ENCODE measurements at places on chromosomes 5 and 9. TPM values are rescaled to one million over a fixed set of nuclear protein-coding genes. Genes with fewer than 3 reads are reported as not detected.

The SLC36A2 gene
- total RNA-seq: under 0.01 TPM

The GMCL2 gene
- not detected for total RNA-seq

The HSPB3 gene
- total RNA-seq: 151 TPM

The MAMDC4 gene
- 0.52 TPM for total RNA-seq

The ZNF462 gene
- 28.7 TPM for total RNA-seq

The LIFR gene
- total RNA-seq: 101 TPM

The OR1J2 gene
- not detected for total RNA-seq

The LHX3 gene
- not detected for total RNA-seq
